Kidney epithelial cell (primary cell): ENCODE measurements at places on chromosomes 7 and 10. TPM values are rescaled to one million over a fixed set of nuclear protein-coding genes. Genes with fewer than 3 reads are reported as not detected.

Gene KIF20B
- total RNA-seq: 3.6 and 4.4 TPM in 2 replicates

Gene RBP4
- total RNA-seq: not detected in 2 replicates

Gene ADAMTS14
- 1.3 and 1.6 TPM in 2 replicates for total RNA-seq

Gene IMPDH1
- total RNA-seq: 44.0 and 47.6 TPM in 2 replicates

Gene LIPJ
- total RNA-seq: 0.08 TPM in 1 of 2 replicates, not detected in the other

Gene CLDN3
- total RNA-seq: 100 and 123 TPM in 2 replicates

Gene SPDYE8
- total RNA-seq: not detected in 2 replicates

Gene NFE2L3
- 53.8 and 57.1 TPM in 2 replicates for total RNA-seq

DNA sequence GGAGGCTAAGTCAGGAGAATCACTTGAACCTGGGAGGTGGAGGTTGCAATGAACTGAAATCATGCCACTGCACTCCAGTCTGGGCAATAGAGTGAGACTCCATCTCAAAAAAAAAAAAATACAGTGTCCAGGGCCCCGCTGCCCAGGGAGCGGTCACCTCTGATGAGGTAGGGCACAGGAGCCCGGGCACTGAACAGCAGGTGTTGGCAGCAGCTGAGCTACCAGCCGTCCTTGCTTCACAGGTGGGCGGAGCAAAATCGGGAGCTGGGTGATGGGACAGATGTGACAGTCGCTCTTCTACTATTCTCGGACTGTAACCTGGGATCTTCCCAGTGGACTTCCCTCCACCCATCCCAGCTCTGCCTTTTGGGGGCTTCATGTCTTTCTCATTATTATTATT lies 49.4 kb downstream of the GTF2IRD1 start:
- DNase-seq: no peak

DNA sequence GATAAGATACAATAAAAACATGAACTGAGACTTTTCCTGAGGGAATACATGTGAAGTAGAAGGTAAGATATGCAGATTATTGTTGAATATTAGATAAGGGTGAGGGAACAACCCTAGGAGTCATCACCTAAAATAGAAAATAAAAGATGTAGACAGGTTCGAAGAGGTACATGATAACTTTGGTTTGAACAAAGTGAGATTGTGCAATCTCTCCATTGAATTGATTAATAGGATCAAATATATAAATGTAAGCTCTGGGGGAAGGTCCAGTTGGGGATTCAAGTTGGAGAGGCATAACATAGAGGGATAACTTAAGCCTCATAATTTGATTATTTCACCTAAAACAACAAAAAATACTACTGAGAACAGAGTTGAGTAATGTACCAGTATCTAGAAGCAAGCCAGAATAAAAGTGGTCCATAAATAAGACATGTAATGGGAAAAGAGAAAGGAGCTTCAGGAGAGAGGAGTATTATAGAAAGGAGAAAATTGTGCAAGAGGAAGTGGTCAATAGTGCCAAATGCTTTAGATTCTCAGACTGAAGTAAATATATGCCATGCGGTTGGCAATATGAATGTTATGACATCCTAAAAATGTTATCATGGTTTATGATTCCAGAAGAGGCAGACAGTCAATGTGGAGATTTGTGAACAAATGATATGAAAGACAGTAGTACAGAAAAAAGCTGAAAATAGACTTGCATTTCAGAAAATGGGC lies 282.3 kb upstream of the CHRM2 start:
- DNase-seq: no peak

DNA sequence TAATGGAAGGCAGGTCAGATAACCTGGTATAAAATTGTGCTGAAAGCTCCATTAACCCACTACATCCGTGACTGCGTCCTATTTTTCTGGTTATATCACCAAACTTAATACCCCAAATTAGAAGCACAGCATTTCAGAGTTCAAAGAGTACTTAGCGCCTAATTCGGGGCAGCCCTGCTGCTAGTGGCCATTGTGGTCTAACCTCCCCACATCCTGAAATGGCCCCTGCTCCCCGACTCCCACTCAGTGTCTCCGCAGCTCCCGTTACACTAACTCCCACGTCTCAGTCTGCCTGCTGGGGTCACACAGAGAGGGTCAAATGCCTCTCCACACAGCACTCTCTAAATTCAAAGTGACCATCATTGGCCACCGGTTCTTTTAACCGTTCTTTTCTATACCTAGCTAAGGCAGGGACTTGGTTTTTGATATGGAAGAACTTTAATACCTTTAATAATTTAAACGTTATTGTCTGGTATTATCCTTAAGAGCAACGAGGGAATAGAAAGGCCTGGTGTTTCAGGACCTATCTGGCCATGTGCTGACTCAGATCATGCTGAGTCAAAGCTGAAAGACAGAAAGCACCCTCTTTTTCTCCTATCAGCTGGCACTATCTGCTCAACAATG lies 117.1 kb downstream of the KMT2E start:
- DNase-seq: no peak

GRCh38 chr7:137243741-137244140 lies 99.8 kb downstream of the PTN start:
- no peak for DNase-seq

DNA sequence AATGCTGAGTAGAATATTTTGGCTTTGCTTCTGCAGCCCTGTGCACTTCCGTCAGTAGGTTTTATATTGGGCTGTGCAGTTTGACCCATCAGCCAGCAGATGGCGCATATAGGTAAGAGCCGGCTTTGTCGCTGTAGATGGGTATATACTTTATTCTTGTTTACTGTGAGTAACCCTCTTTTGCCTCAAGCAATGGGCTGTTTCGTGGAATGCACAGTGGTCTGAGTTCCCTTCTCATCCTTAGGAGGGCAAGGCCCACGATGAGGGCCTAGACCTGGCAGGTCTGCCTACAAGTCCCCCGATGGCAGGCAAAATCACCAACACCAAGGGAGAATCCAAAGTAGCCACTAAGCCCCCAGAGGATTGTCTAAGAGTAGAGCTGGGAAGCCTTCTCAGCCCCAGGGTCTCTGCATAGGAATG lies 1002.9 kb upstream of the KCND2 start:
- peak; percentile 31 for DNase-seq

GRCh38 chr10:19817231-19817933 lies 1.1 kb downstream of the PLXDC2 start:
- no peak for DNase-seq

- DNase-seq: no peak
Measured at GRCh38 chr10:121062115-121062514, 211.0 kb downstream of the WDR11 start.

- DNase-seq: no peak
Measured at GRCh38 chr7:93148144-93148543, at the start of gene SAMD9L. SAMD9L (minus strand) TSS chr7:93148385; CDS start chr7:93135971, 12,414 bp downstream.

- no peak for DNase-seq
Measured at GRCh38 chr10:86100581-86101061, 266.0 kb downstream of the GRID1 start.

GRCh38 chr7:37446371-37446770 lies 2.3 kb downstream of the ELMO1 start:
- no peak for DNase-seq

GRCh38 chr7:114085313-114085591 lies 166.4 kb upstream of the PPP1R3A start:
- DNase-seq: no peak

DNA sequence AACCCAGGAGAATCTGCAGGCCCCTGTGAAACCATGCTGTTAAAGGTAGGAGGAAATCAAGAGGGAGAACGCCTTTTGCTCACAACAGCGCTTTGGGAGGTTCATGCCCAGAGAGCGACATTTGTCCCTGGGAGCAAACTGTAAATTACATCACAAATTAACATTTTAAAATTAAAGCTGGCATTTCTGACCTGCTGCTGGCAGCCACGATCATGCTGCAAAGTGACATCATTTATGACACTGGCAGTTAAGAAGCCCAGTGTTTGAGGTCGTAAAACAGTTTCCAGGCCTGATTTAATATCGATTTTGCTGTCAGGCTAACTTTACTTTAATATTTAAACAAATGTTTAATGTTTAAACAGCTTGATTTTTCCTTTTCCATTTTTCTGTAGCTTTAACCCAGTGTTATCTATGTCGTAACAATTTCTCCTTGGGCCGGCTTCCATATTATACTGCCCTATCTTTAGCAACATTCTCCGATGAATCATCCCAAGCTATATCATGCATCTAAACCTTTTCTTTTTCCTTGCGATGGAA lies 86.5 kb upstream of the NPVF start:
- DNase-seq: no peak

- no peak for DNase-seq
Measured at GRCh38 chr10:11483201-11484148, 128.0 kb downstream of the USP6NL start.

- DNase-seq: no peak
Measured at GRCh38 chr7:621572-622285, 102.1 kb upstream of the PDGFA start.

GRCh38 chr7:128114806-128115205 lies 83.6 kb upstream of the LRRC4 start:
- no peak for DNase-seq

DNA sequence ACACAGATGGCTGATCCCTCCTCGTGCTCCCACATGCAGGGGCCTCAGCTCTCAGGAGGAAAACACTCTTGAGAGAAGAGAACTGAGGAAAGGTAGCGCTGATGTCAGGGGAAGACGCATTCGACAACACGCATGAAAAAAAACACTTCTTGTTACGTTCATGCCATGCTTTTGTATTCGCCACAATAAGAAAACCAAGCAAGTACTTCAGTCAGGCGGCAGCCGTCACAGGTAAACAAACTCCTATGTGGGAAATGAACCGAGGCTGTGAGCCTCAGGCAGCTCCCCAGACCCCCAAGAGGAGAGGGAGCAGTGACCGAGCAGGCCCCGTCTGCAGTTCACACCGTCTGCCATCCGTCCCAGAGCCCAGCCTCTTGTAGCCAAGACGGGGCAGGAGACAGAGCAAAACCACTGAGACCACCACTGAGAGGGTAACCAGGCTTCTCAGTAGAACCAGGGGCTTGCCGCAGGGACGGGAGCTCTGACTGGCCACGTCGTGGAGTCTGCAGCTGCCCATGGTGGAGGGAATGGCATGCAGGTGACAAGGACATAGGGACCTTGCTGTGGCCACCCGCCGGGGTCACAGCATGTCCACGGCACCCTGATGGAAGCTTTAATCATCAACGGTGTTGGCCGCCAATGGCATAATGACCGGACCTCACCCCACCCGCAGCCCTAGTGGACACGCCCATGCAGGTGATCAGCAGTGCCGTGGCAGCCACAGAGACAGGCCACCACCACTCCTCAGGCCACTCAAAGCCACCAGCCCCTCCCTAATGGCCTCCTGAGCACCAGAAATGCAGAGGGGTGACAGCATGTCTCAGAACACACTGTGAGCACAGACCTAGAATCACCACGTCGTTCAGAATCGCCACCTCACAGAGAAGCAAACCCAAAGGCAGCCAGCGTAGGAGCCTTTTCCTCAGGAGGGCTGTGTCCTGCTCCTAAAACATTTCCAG lies 304.3 kb downstream of the PTPRN2 start:
- no peak for DNase-seq

- DNase-seq: no peak
Measured at GRCh38 chr7:4806983-4807597, 31.7 kb downstream of the AP5Z1 start.

DNA sequence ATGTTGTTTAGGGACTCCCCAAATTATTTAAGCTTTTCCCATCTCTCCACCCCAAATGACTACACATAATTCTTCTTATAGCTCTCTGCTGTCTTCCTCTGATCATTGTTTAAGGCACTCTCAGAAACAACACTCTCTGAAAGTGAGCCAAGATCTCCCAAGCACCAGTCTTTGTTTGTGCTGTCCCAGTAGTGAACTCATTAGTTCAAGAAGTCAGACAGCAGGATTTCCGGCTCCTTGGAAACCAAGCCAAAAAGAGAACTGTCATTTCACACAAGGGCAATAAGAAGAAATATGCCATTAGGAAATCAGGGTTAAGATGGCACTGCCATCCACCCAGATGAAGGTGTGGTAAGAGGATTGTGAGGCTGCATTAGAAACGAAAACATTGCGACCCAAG lies 83.1 kb downstream of the FZD1 start:
- no peak for DNase-seq
